ENCODE measurements at places on chromosomes 4 and X.
A peak's percentile ranks its signal among the peaks of the same experiment; 100 is the strongest.

DNA sequence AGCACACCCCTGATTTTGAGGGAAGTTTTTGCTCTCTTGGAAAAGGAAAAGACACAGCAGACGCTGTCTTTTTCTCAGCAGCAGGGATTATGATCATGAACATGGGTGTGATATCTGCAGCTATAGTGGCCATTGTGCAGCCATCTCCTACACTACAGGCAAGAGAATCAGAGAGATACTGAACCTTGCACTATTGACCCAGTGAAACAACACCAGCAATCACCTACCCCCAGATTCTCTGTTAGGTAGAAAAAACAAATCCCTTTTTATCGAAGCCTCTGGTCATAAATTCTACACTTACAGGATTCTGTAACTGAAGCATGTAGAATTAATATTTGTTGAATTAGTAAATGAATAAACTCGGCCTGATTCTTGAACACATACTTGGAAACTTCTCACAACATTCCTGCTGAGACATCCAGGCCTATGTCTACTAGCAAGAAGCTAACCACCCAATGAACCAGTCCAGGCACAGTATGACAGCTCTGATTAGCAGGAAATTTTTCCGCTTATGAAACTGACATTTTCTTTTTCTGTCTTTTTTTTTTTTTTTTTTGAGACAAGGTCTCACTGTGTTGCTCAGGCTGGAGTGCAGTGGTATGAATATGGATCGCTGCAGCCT, 5.0 kb upstream of the AFAP1 start:
- no peak for DNase-seq

DNA sequence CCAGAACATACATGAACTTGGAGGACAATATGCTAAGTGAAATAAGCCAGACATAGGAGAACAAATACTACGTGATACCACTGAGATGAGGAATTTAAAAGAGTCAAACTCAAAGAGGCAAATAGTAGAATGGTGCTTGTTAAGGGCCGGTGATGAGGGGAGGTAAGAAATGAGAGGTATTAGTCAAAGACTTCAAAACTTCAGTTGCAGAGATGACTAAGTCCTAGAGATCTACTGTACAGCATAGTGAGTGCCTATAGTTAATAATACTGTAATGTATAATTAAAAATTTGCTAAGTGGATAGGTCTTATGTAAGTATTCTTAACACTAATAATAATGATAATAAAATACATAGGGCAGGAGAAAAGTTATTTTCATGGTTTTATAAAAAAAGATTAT, 126.9 kb upstream of the VEGFC start:
- no peak for DNase-seq

DNA sequence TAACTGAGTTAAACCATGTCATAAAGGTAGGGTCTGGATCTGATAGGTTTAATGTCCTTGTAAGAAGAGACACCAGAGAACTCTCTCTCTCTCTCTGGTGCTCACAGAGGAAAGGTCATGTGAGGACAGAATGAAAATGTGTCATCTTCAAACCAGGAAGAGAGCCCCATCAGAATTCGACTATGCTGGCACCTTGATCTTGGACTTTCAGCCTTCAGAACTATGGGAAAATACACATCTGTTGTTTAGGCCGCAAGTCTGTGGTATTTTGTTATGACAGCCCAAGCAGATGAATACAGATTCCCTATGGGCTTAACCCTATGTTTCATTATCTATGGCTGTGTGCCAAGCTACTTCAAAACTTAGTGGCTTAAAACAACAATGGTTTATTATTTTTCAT, 105.5 kb upstream of the DDIT4L start:
- no peak for DNase-seq

DNA sequence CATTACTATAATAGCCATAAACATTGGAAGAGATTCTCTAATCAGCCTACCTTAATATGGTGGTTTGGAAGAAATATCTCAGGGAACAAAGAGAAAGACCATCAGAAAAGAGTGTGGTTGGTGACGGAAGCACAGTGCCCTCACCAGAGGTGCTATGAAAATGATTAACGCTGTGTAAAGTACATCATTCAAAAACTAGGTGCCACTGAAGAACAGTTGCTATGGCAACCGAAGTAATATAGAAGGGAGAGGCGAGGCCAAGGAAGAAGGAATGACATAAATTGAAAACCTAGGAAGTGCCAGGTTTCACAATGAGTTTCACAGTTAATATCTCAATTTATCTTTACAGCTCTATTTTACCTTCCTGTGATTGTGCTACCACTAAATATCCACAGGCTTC, 57.0 kb upstream of the ARSJ start:
- DNase-seq, result no peak

GRCh38 chr4:180675359-180675650, 1567.9 kb upstream of the TENM3 start:
- no peak for DNase-seq

- no peak for DNase-seq
Measured at GRCh38 chr4:177108708-177109107, 201.0 kb upstream of the NEIL3 start.

- DNase-seq, result peak; percentile 38
Measured at GRCh38 chrX:72572248-72573157, at the start of gene HDAC8. Gene HDAC8 (minus strand): TSS chrX:72572843. CDS start chrX:72572761, 82 bp downstream.

DNA sequence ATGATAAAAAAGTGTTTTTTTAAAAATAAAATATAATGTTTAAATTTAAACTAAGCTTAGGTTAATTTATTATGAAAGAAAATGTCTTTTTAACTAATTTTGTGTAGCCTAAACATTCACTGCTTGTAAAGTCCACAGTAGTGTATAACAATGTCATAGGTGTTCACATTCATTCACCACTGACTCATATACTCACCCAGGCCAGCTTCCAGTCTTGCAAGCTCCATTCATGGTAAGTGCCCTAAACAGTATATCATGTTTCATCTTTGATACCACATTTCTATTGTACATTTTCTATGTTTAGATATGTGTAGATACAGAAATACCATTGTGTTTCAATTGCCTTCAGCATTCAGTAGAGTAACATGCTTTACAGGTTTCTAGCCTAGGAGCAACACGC, 530.3 kb downstream of the EPHA5 start:
- DNase-seq, result no peak

GRCh38 chr4:89954906-89955695, 60.4 kb downstream of the MMRN1 start:
- no peak for DNase-seq

DNA sequence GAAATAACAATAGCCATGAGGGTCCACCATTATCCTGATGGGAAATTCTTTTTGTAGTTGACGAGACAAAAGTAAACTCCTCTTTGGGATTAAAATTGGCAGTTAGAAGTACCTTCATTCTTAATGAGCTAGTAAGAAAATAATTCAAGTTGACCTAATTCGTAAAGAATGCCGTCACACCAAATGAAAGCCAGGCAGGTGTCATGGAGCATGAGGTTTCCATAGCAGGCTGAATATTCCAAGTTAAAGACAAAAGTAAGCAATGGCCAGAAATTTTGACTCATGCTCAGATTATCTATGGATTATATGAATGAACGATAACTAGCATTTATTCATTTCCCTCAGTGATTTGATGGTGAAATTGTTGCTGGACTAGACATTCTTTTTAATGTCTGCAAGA, 192.2 kb upstream of the FAT1 start:
- DNase-seq, result no peak

- DNase-seq, result no peak
Measured at GRCh38 chrX:140505421-140506337, 810 bp upstream of the SOX3 start.

- no peak for DNase-seq
Measured at GRCh38 chr4:110003401-110004187, 90.9 kb downstream of the EGF start.

DNA sequence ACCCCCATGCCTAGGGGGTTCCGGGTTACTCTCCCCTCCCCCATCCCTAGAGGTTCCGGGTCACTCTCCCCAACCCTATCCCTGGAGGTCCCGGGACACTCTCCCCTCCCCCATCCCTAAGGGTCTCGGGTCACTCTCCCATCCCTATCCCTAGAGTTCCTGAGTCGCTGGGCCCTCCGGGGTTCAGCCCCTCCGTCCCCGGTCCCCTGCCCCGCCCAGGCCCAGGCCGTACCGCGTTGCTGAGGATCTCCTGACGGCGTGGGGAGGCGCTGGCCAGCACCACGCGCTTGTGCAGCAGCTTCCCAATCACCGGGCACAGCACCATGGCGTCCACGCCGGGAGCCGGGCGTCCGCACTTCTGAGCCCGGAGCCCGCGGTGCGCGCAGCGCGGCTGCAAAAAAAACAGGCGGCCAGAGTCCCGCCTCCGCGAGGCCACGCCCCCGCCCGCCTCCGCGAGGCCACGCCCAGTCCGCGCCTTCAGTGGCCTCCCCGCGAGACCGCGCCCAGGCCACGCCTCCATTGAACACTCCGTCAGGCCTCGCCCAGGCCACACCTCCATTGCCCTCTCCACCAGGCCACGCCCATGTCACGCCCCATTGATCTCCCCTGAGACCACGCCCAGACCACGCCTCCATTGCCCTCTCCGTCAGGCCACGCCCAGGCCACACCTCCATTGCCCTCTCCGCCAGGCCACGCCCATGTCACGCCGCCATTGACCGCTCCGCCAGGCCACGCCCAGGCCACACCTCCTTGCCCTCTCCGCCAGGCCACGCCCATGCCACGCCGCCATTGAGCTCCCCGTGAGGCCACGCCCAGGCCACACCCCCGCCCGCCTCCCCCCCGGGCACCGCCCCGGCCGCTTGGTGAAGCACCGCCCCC, at the start of gene ASMTL:
TSS of gene ASMTL (minus strand) at position 394 of the 879 bp plus-strand sequence. CDS start at position 325, 69 bp downstream.
- no peak for DNase-seq

DNA sequence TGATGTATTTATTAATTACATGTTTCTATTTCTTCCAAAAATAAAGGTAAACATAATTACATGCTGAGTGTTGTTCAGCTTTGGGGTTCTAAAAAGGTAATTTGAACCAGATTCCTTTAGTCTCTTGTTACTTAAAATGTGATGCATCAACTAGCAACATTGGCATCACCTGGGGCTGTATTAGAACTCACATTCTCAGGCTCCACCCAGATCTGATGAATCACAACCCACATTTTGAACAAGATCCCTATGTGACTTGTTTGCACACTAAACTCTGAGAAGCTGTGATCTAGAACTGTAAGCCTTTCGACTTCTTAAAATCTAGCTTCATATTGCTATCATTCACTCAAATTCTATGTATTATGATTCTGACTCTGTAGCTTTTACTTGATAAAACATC, 23.0 kb upstream of the HS3ST1 start:
- DNase-seq, result no peak

DNA sequence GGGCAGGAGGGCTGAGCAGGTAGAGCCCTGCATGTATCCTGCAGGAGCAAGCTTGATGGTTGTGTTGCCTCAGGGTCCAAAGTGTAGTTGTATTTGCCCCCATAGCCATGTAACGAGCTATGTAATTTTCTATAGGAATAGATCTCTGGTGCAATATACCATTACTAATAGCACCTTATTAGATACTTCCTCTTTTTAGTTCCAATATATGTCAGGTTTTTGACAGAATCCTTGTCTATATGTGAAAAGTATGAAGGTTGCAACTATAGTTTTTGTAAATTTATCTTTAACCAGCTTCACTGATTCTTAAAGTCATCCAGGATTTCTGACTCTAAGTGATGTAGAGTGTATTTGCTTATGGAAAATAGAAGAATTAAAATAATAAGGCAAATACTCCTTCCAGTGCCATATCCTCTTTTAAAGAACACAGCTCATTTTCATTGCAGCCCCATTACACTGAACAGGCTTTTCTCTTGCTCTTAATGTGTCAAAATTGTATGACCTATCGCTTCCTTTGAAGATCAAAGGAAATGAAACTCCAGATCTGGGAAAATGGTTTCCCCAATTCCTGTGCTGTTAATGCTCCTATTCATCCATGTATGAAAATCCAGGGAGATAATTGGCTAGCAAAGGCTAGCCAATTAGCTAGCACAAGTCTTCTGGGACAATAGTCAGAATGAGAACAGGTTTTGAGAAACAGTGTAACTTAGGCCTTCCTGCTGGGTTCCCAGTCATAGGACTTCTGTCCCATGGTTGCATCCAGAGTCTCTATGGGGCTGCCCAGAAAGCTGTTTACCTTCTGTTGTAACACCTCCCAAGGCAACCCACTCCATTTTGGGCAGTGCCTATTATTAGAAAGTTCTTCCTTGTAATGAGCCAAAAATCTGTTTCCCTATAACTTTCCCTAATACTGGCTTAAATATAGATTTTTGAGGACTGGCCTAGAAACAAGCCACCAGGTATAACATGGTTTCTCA, 90.6 kb downstream of the TSPAN7 start:
- no peak for DNase-seq

DNA sequence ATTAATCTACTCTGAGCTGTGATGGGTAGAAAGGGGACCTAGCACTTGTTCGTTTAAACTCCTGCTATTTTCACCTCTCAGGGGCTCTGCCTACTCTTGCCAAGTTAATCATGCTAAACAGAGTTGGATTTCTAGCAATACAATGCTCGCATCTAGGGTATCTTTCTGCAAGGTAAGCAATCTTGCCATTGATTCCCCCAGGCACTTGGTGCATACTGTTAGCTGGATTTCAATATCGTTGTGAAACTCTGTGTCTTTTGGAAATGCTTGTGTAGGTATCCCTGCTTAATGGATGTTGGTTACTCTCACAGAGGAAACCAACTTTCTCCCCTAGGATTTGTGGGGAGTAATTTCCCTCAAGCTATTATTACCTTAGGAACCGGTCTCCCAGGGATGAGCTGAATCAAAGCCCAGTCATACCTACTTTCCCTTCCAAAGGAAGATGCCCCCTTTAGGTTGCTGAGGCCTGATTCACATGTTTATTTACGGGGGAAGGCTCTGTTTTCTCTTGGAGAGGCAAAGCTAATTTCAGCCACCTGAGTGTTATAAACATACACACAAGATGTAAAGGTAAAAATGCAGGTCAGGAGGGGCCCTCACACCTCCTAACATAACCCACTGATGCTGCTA, 366.8 kb downstream of the FBXW7 start:
- no peak for DNase-seq

DNA sequence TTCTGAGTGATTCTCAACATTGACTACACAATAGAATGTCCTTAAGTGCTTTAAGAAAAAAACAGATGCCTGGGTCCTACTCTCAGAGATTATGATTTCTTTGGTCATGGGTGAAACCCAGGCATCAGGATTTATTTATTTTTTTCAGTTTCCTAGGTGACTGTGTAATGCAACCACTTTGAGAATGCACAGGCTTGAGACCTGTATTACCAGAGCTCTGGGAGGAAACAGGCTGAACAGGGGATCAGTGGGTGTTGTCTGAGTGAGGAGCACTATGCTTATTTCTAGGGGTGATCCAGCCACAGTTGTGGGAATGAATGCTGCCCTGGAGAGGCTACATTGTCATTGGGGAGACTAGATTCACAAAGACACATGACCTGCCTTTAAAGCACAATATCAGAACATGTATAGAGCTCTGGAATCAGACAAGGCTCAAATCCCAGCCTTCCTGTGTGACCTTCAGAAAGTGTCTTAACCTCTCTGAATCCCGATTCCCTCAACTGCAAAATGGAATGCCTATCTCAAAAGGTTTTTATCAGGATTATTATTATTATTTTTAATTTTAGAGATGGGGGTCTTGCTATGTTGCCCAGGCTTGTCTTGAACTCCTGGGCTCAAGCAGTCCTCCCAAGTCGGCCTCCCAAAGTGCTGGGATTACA, 61.6 kb upstream of the PRPS1 start:
- DNase-seq, result no peak

GRCh38 chr4:17236686-17237085, 275.2 kb downstream of the QDPR start:
- no peak for DNase-seq
